ACHN (cell line): ENCODE measurements at places on chromosomes 12 and 14.

GRCh38 chr14:102116361-102117180 is 23.1 kb upstream of the WDR20 start:
- DNase-seq: no peak

GRCh38 chr14:32733015-32733414 is 205.7 kb upstream of the NPAS3 start:
- DNase-seq: no peak

DNA sequence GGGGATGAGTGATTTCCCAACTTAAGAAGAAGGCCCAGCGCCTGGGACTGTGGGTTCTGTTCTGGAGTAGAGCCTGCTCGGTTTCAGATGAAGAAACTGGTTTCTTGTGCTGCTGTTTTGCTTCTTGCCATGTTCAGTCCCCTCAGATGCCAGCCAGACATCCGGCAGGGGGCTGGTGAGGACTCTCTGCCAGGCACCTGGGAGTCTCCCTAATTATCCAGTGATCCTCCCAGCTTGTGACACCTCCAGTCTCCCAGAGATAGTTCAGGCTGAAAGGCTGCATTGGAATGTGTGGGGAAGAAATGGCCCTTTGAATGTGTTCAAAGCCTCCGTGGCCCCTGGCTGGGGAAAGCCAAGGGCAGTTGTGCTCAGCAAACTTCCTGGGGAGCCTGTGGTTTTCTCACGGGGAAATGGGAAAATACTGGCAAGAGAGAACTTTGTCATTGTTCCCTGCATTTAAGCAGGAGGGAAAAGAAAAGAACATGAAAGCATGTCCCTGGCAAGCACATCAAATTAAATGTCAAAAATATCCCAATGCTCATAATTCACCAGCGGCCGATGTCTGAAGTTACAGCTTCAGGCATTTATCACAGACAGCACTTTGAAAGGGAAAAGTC is 8.5 kb upstream of the SERPINA12 start:
- no peak for DNase-seq

DNA sequence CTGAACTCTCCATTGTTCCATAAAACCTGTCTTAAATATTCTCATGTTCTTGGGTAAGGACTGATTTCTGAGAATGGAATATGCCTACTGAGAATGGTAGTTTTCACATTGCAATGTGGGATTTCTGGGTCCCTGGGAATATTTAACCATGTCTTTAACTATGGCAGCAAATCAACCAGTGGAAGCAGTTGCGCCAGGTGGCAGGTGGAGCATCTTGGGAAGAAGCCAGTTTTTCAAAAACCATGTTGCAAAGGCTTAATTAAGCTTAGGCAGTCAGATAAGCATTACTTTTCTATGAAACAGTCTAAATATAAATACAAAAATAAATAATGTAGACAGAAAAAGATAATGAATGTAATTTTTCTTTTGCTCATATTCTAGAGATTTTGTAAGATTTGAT is 448.1 kb downstream of the ADAMTS20 start:
- DNase-seq: no peak

DNA sequence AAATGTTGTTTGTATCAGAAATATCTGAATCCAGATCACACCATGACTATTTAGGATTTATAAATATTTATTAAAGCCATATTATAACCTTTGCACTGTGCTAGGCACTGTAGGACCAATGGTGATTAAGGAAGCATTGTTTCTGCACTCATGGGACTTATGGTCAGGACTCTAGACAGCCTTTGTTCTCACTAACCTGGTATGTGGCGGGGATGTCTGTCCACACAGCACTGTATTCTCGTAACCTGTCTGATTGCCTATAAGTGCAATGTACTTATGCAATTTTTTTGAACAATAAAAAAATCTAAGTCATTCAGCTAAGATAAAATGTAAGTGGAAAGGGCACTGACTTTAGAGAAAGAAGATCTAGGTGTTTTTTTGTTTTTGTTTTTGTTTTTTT is 6.7 kb upstream of the SSPN start:
- no peak for DNase-seq

- no peak for DNase-seq
Observed at GRCh38 chr14:105844047-105844630, 317.8 kb downstream of the TMEM121 start.

DNA sequence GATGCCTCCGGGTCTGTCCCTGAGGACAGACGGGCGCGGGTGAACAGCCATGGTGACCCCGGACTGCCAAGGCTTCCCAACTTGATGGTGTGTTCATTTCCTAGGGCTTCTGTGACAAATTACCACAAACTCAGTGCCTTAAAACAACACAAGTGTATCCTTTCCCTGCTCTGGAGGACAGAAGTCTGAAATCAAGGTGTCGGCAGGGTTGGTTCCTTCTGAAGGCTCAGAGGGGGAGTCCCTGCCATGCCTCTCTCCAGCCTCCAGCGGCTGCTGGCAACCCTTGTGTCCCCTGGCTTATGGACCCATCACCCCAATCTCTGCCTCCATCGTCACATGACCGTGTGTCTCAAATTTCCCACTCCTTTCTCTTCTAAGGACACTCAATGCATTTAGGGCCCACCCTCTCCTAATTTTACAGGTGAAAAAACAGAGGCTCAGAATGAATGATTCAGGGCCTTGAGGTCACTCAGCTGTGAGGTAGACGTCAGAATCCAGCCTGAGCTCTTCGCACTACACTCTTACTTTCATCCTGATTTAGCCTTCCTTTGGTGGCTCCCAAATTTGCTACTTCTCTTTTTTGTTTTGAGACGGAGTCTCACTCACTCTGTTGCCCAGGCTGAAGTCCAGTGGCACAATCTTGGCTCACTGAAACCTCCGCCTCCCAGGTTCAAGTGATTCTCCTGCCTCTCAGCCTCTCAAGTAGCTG is 45.4 kb downstream of the VCPKMT start:
- DNase-seq: no peak
